ENCODE measurements at places on chromosomes 13 and 19. TPM values are rescaled to one million over a fixed set of nuclear protein-coding genes. Genes with fewer than 3 reads are reported as not detected.

- DNase-seq: no peak
Observed at GRCh38 chr19:31545777-31546176, 196.5 kb upstream of the TSHZ3 start.

GRCh38 chr19:11405846-11406643 is 13.1 kb downstream of the RGL3 start:
- peak; percentile 32 for DNase-seq

The KLK5 gene
- total RNA-seq: not detected

The LGALS7B gene
- not detected for total RNA-seq

DNA sequence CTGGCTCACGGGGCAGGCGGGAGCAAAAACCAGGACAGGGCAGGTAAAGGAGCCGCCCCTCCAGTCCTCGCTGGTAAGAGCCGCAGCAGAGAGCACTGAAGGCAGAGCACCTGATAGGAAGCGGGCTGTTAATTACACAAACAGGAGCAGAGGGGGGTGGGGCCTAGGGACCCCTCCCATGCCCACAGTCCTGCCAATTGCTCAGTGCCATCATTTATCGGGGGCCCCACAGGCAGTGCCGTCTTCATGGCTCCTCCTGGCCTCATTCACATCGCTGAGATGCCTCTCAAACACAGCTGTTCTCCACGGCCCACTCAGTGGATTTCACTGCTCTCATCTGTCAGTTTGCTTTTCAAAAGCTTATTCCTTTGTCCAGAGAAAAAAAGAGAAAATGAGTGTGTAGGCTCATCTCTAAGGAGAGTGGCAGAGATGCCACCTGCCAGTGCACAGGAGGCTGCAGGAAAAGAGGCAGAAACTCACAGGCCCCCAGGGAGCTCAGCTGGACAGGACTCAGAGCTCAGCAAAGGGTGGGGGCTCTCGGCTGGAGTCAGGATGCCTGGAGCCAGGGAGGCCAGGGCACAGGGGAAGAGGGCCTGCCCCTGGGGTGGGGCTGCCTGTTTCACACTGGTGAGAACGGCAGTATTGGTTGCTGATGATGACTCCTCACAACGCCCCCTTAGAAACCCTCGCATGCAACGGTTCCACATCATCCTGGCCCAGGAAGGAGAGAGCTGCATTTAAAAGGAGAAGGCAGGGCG is 174.6 kb downstream of the COL4A1 start:
- DNase-seq: no peak

GRCh38 chr13:72849571-72849970 is 67.6 kb downstream of the PIBF1 start:
- DNase-seq: no peak

The CNFN gene
- 1.00 TPM for total RNA-seq

The CYP2A7 gene
- not detected for total RNA-seq

GRCh38 chr13:85236413-85236812 is 562.8 kb downstream of the SLITRK6 start:
- DNase-seq: no peak

- DNase-seq: no peak
Observed at GRCh38 chr13:67069117-67069767, 160.9 kb downstream of the PCDH9 start.

DNA sequence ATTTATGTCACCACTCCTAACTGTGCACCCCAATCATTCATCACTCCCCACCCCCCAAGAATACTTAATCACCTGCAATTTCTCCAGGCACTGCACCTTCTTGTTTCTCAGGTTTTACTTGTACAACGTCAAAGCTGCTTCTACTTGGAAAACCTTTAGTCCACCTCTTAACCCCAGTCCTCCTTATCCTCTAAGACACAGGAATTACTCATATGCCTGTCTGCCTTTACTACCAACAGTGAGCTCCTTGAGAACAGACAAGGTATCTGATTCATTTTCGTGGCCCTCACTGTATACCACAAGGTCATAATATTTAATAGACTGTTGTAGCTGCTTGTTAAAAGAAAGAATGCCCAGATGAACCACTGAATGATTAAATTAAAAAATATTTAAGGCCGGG is 21.0 kb upstream of the NDFIP2 start:
- DNase-seq: no peak

- no peak for DNase-seq
Observed at GRCh38 chr13:78524936-78525335, 78.4 kb downstream of the POU4F1 start.

The ONECUT3 gene
- not detected for total RNA-seq

DNA sequence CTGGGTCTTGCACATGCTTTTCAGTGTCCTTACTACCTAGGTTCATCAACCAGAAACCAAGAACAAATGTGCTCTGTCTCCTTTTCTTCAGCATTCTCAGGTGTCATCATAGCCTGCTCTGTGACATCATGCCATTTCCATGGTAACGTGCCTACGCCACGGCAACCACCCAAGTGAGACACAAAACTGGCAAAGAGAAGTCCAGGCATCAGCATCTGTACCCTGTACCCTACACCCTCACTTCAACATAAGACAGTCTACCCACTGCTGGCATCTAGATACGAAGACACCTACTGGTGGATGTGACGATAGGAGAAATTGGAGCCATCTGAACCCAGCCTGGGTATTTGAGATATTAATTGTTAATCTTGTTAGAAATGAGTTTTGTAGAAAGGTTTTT is 13.3 kb downstream of the ZC3H4 start:
- DNase-seq: no peak

The ANGPTL4 gene
- total RNA-seq: not detected

DNA sequence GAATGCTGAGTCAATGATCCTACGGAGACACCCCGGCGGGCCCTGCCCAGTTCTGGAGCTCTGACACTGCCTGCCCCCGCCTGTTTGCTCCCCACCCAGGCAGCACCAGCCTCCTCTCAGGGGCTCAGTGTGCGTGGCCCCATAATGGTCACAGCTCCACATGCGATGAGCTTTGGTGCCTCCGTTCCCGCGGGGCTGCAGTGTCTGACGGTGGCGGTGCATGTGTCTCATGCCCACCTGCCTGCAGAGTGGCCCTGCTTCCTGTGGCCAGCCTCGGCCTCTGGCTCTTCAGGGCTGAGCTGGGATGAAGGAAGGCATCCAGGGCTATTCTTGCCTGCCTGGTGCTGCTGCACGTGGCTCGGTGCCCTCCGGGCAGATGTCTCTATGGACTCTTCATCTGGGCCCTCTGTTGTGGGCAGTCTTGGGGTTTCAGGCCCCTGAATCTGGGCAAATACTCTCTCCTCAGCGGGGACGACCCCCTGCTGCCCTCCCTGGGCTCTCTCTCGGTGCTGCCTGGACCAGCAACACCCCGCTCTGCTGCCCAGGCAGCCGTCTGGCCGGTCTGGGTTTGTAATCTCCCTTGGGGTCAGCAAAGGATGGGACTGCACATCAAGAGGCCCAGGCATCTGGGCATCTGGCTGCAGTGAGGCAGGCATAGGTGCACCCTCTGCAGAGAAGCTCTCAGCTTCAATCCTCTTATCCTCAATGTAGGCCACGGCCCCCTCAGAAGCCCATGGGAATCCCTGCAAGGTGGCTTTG is 19.3 kb upstream of the TMEM255B start:
- no peak for DNase-seq

The PNMA8B gene
- 0.04 TPM for total RNA-seq

DNA sequence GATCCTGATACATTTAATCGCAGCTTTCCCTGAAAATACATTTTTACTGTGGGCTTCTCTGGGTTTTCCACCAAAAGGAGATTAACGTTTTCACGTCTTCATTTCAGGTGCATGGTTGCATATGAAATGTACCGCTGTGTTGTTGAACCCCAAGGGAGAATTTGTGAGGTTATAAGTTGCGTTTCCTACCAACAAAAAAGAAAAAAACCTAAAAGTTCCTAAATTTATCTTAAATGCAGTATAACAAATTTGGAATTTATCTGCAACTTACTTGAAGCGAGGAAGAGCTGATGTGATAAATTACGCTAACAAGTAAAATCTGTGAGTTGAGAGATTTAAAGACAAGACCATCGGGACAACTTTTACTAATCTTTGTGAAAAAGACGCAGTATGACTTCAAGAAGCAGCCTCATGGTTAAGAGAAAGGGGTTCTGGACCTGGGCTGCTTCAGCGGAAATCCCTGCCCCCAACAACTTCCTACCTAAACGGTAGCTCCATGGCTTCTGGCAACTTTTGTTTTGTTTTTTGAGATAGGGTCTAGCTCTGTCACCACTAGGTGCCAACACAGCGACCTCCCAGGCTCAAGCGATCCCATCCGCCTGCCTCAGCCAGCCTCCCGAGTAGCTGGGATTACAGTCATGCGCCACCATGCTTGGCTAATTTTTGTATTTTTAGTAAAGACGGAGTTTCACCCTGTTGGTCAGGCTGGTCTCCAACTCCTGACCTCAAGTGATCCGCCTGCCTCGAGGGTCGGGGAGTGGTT is 958 bp upstream of the OBI1 start:
- no peak for DNase-seq

DNA sequence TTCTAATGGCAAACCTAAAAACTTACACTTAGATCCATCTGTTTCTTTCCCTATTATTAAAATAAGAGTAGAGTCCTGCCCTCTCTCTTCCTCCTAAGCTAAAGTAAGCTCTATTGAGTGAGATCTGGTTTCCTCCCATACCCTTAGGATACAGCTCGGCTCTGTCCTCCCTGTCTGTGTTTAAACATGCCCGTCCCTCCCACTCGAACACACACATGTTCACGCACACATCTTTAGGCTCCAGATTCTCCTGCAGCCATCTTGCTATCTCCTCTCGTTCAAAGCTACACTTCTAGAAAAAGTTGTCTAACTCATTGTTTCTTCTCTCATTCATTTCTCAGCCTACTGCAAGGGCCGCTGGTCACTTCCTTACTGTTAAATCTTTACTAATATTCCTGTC is 15.1 kb upstream of the CEBPG start:
- no peak for DNase-seq

- no peak for DNase-seq
Observed at GRCh38 chr13:39773833-39774232, 118.4 kb downstream of the COG6 start.

DNA sequence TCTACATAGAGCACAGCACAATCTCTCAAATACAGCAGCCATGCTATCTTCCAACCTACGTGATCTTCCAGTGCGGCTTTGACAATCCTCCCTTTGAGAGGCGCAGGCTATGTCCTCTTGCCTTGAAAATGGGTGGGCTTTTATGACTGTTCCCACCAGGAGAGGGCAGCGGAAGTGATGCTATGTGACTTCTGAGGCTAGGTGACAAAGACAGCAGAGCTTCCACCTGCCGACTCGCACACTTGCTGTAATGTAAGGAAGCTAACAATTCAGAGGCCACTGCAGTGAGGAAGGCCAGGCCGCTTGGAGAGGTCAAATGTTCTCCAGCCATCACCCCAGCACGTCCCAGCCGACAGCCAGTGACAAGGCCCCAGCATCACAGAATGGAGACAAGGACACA is 65.8 kb downstream of the MRPL57 start:
- DNase-seq: no peak

GRCh38 chr13:112899281-112900225 is 69.5 kb upstream of the MCF2L start:
- no peak for DNase-seq

GRCh38 chr13:83386609-83387008 is 495.7 kb downstream of the SLITRK1 start:
- DNase-seq: no peak

The LRP3 gene
- not detected for total RNA-seq

DNA sequence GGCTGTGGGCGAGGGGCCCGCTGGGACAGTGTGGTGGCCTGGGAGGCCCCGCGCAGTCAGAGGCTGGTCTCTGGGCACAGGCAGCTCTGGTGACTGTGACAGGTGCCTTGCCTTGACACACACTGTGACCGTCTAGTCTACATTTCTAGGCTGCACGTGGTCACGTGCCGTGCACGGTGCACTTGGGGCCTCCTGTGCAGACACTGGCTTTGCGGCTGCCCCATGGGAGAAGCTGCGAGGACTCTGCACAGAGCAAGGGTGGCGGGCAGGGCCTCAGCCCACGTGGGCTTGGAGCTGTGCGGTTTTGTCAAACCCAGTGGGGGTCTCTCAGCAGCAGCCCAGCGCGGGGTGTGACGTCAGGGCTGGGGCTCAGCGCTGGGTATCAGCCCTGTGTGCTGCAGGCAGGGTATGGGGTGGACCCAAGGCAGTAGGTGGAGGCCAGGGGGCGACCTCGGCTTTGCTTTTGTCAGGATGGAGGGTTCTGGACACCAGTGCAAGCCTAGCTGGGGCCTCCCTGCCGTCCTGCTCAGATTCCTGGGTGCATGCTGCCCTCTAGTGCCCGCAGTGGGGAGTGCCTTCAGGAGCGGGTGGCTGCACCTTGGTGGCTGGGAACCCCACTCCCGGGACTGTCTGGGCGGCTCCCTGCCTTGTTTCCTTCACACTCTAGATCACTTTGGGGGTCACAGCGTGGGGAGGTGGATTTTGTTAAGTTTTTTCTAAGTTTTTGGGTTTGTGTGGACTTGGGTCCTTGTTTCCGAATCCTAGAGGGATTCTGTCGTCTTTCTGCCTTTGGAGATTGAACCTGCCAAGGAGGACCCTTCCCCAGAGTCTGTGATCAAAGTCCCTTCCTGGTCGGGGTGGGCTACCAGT is 62.6 kb downstream of the KDM4B start:
- peak; percentile 85 for DNase-seq

DNA sequence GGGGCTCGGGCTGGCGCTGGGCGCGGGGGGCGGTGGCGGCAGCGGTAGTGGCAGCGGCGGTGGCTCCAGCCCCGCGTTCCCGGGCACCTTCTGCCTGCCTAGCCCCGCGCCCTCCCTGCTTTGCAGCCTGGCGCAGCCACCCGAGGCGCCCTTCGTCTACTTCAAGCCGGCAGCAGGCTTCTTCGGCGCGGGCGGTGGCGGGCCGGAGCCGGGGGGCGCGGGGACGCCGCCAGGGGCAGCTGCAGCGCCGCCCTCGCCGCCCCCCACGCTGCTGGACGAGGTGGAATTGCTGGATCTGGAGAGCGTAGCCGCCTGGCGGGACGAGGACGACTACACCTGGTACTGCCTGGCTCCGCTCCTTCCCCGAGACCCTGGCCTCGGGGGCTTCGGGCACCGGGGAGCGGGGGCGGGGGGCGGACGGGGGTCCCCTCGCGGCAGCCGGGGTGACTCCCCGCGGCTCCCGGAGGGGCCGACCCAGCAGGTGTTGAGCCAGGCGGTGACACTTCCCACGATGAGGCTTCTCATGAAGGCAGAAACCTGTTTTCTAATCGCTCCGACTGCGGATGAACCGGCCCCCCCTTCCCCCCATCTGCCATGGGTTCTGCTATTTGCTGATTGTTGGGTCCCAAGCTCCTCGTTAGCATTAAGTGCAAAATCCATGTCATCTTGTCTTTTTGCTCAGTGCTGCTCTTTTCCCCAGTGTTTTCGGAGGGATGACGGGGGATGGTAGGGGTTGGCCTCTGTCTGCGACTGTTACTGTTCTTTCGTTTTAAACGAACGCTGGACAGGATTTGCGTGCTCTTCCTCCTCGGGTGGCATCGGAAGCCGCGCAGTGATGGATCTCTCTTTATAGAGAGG is 943 bp downstream of the SLAIN1 start:
- DNase-seq: peak; percentile 47

GRCh38 chr19:35347171-35347929 is at the start of gene FFAR1:
TSS of gene FFAR1 (plus strand) at chr19:35347902. CDS start at chr19:35351552, 3,650 bp downstream.
- DNase-seq: peak; percentile 64

DNA sequence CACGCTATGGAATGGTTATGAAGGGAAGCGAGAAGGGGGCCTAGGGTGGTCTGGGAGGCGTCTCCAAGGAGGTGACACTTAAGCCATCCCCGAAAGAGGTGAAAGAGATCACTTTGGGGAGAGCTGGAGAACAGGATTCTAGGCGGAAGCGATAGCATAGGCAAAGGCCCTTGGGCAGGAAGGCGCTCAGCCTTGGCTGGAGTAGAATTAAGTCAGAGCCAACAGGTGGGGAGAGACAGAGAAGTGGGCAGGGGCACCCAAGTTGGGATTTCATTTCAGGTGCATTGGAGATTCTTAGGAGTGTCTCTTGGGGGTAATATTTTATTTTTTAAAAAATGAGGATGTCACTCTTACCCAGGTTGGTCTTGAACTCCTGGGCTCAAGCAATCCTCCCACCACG is 9.6 kb downstream of the SNRPD2 start:
- DNase-seq: no peak
